Stimulated activated CD4-positive, alpha-beta T cell treated with anti-CD3 and anti-CD28 coated beads, TNF-alpha, amount 100 ng/mL, for 24 hours (primary cell): ENCODE measurements at places on chromosomes 12 and 14.

- DNase-seq = no peak
Measured at GRCh38 chr12:96402061-96402460, 1.8 kb upstream of the CDK17 start.

DNA sequence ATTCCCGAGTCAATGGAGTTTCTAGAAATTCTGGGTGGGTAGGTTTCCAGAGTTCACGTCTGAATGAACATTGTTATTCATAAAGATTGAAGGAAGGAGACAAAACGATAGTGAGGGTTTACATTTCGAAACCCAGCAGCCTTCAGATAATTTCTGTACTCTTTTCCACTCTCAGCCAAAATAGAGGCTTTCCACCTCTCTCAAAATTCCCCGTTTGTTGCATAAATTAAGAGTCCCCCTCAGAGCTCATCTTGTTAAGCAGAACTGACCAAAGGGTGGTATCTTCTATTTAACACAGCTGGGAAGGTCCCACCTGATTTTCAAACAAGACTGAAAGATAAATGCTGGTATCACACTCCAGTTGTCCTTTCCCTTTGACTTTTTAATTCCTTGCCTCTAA lies 21.5 kb upstream of the YARS2 start:
- no peak for DNase-seq

GRCh38 chr14:51581017-51581881 lies 70.5 kb upstream of the FRMD6 start:
- no peak for DNase-seq

- DNase-seq = no peak
Measured at GRCh38 chr14:92398888-92399636, 76.1 kb downstream of the SLC24A4 start.

DNA sequence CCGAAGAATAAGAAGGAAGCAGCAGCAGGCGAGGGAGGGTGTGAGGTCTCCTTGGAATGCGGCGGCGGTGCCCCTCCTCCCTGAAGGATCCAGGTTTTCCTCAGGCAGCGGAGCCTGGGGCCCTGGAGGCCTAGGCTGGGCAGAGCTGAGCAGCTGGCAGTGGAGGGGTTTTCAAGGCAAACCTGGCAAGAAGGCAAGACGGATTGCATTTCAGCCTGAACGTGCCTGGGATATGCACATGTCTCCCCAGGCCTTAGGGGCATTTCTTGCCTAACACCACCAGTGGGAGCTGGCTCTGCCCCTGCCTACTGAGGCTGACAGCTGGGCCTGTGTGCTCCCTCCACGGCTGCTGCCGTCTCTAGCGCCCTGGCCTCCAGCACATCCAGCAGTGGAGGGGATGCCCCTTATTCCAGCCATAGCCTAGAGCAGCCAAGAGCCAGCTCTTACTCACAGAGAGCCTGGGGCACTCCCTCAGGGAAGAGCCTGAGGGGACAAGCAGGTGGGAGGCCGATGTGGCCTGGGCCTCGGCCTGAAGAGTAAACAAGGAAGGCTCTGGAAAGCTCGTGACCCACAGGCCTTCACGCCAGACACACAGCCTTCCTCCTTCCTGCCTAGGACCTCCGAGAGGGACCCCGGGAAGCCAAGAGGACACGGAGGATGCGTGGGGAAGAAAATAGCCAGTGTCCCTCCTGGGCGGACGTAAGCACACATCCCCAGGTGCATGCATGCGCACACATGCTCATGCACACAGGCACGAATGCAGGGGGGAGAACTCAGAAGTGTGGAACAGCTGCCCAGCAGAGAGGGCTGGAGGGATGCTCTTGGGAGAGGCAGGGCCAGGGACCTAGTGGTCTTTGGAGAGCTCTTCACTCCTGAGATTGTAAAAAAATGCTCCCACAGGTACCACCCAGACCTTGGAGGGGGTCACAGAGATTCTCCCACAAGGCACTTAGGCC lies 23.0 kb upstream of the EIF2B2 start:
- no peak for DNase-seq

GRCh38 chr12:105819549-105819948 lies 319.2 kb downstream of the NUAK1 start:
- no peak for DNase-seq

DNA sequence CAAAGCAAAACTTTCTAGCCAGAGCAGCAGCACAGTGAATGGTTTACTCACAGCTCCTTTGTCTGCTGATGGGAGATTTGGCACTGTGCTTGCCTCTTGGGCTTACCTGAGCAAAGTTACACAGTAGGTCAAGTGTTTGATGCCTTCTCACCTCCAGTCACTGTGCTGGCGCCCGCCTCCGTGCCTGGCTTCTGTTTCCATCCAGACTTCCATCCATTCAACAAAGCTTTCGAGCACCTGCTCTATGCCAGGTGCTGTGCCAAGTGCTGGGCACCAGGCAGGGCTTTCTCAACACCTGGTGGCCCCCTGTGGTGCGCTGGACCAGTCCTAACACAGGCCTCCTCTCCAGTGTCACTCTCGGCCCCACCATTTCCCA lies 199.2 kb upstream of the EEA1 start:
- no peak for DNase-seq

DNA sequence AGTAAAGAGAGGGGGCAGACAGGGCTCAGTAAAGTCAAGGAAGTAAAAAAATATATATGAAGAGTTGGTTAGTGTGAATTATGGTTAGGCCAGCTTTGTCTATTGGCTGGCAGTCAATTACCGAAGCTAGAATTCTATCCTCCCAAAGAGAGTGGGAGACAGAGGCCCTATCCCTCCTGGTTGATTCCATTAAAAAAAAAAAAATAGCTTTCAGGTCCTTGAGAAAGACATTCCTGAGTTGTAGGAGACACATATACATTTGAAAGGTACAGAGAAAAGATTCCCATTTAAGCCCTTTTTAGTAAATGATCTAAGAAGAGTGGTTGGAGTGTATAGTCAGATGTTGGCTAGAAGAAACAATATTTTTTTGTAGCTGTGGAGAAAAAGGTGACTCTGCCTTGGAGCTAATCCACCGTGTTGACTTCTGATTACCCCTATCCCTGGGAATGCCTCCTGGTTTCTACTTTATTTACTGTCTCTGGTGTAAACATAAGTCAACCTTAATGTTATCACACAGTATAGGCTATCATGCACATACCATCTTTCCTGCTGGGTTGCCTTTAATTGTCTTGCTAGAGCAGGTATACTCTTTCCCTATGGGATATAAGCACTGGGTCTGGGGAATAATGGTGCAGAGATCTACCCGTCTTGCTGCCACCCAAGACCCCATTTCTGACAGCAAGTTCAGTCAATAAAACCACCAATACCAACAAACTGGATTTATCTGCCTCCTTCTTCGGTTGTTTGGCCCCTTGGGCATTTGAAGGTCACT lies 859.9 kb upstream of the ATXN7L3B start:
- DNase-seq = no peak

GRCh38 chr12:2893007-2893406 lies 2.3 kb downstream of the TULP3 start:
- no peak for DNase-seq

DNA sequence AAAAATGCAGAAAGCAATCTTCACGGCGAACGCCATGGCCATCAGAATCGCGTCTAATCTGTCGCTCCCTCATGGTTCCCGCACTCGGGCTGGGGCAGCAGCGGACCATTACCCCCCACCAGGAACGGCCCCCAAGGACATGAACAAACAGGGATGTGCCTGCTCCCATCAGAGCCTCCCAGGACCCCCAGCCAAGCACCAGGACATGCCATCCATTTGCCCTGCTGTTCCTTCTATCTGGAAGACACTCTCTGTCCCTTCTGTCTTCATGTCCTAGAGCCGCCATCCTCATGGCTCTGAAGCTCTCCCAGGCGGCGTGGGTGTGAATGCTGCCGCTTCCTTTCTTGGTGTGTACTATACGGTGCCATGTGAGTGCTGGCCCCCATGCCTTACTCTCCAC lies 371.8 kb downstream of the BCL11B start:
- DNase-seq = no peak

- peak; percentile 53 for DNase-seq
Measured at GRCh38 chr12:53217051-53217930, 10.2 kb upstream of the ITGB7 start.

- DNase-seq = no peak
Measured at GRCh38 chr14:105426416-105427130, 6.9 kb downstream of the MTA1 start.

- DNase-seq = no peak
Measured at GRCh38 chr12:95996034-95996658, at the start of gene HAL. Gene HAL, minus strand, starts transcription at chr12:95996344. Its CDS starts 434 bp downstream, at chr12:95995910.
